ENCODE measurements at places on chromosomes 3 and 15. TPM values are rescaled to one million over a fixed set of nuclear protein-coding genes. Genes with fewer than 3 reads are reported as not detected.

TRPM1 gene
- not detected for total RNA-seq

- H3K4me3 ChIP-seq, result no peak overlapping the region
- DNase-seq, result no peak
- H3K27ac ChIP-seq, result no peak overlapping the region
- H3K36me3 ChIP-seq, result no peaks in the 10 kb centered on the region
- H3K27me3 ChIP-seq, result no peaks in the 10 kb centered on the region
Measured at GRCh38 chr3:72153477-72154314, 368.7 kb upstream of the PROK2 start.

DNA sequence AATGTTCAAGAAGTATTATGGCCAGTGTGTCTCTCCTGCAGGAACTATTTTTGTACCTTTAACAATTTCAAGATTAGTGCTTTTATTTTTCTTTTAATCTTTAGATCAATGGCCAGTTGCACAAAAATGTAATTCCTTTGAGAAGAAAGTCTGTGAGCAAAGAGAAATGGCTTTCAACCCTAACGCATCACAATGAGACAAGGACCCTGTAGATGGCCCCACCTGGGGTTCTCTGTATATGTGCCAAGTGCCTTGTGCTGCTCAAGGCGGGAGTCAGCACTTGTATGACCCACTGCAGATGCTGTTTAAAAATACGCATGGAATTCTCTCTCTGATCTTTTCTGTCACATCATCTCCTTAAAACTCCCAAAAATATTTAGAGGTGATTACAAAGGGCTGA is 453.4 kb downstream of the OCA2 start:
- H3K4me1 ChIP-seq, result no peaks in the 10 kb centered on the region
- H3K36me3 ChIP-seq, result no peaks in the 10 kb centered on the region
- no peak overlapping the region for H3K4me3 ChIP-seq
- H3K27me3 ChIP-seq, result no peaks in the 10 kb centered on the region
- DNase-seq, result no peak

- DNase-seq, result no peak
- H3K36me3 ChIP-seq, result peaks cover 4% of the 10 kb centered on the region
- no peaks in the 10 kb centered on the region for H3K27me3 ChIP-seq
- no peak overlapping the region for H3K27ac ChIP-seq
- peaks cover 37% of the 10 kb centered on the region for H3K4me1 ChIP-seq
- peak overlapping the region; percentile 49 for H3K4me3 ChIP-seq
Measured at GRCh38 chr3:128727059-128727458, 1.1 kb downstream of the RAB7A start.

GRCh38 chr3:99927671-99928457 is 110.2 kb downstream of the CMSS1 start:
- H3K27me3 ChIP-seq, result no peaks in the 10 kb centered on the region
- H3K27ac ChIP-seq, result no peak overlapping the region
- H3K4me1 ChIP-seq, result peaks cover 10% of the 10 kb centered on the region

- H3K27ac ChIP-seq, result no peak overlapping the region
- DNase-seq, result no peak
- no peak overlapping the region for H3K4me3 ChIP-seq
- H3K4me1 ChIP-seq, result no peaks in the 10 kb centered on the region
Measured at GRCh38 chr3:158463556-158463955, 107.4 kb upstream of the MLF1 start.

GRCh38 chr3:142019794-142020320 is 129.5 kb downstream of the TFDP2 start:
- H3K27ac ChIP-seq, result no peak overlapping the region
- DNase-seq, result no peak
- H3K27me3 ChIP-seq, result no peaks in the 10 kb centered on the region
- H3K4me1 ChIP-seq, result peaks cover 7% of the 10 kb centered on the region

DNA sequence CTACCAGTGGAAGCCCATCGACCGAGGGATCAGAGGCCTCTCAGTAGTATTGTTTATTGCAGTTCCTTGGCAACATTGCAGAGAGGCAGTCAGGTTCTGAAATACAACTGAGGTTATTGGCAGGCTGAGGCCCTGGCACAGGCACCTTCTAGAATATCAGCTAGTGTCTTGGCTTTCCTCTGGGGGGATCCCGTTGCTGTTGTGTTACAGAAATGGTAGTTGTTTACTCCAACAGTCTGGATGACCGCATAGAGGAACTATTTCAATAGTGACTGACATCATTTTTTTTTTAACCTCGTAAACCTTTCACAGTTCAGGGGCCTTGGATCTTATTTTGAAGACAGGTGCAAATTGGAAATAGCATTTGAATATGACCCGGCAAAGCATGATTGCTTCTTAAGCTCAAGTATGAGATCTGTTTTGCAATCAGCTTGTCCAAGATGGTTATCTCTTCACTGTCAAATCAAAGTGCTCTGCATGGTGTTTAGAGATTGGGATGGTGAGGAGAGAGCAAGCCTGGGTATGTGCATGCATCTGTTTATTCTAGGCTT is 63.9 kb downstream of the PGPEP1L start:
- no peaks in the 10 kb centered on the region for H3K27me3 ChIP-seq
- peaks cover 48% of the 10 kb centered on the region for H3K4me1 ChIP-seq
- H3K27ac ChIP-seq, result peak overlapping the region; percentile 82
- H3K4me3 ChIP-seq, result no peak overlapping the region
- peak; percentile 69 for DNase-seq

DNA sequence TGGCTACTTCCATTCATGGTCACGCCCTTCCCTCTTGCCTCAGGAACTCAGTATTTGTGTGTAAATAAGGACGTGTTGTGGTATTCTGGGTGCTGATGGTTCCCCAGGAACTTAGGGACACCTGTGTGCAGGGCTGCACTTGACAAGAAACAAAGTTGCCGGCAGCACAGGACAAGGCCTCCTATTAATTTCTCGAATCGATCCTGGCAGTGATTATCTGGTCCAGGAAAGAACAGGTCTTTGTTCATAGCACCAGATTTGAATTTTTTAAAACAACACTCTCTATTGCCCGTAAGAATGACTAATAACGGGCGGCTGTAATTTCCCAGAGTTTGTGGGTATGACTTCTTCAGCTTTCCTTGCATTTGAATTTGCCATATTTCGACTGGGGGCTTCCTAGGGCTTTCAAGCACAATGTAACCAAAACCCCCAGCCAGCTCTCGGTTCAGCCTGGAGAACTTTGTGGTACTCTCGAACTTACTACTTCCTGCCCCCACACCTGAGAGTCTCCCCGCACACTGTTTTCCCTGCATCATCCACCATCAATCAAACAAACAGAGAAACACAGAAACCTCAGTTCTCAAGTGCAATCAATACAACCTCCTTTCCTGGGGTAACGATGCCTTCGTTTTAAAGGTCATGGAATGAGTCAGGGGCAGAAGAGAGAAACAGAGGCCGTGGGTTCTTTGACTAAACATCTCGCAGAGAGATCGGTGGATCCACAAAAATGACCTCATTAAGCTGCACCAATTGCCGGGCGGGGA is 241.7 kb upstream of the ICE2 start:
- H3K36me3 ChIP-seq, result no peaks in the 10 kb centered on the region
- DNase-seq, result no peak
- no peaks in the 10 kb centered on the region for H3K27me3 ChIP-seq
- H3K4me3 ChIP-seq, result no peak overlapping the region
- H3K4me1 ChIP-seq, result peaks cover 16% of the 10 kb centered on the region
- no peak overlapping the region for H3K27ac ChIP-seq

All from thyroid gland (tissue), 4 donors.